Omental fat pad (tissue), 4 donors: ENCODE measurements at places on chromosomes 5 and 9.

- no peak for DNase-seq
These were observed 26.0 kb downstream of the ERCC6L2 start for GRCh38 chr9:95901506-95901905.

GRCh38 chr5:78691084-78691960 lies 42.8 kb upstream of the LHFPL2 start:
- DNase-seq = no peak

DNA sequence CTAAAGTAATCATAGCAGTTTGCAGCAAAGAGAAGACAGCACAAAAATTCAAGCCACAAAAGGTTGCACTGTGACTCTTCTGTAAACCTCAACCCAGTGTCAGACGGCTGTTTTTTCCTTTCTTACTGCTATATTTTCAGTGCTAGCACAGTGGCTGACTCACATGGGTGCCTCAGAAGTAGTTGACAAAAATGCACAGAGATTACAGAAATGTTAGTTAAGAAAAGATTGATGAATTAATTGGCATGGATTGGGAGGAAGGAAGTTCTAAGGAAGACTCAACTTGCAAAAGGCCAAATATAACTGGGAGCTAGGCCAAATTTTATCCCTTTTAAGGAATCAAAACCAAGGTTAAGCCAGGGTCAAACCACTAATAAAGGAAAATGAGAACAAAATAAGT lies 43.7 kb upstream of the ITGA1 start:
- no peak for DNase-seq

- no peak for DNase-seq
These were observed 31.3 kb upstream of the ZFYVE16 start for GRCh38 chr5:80376557-80376956.

DNA sequence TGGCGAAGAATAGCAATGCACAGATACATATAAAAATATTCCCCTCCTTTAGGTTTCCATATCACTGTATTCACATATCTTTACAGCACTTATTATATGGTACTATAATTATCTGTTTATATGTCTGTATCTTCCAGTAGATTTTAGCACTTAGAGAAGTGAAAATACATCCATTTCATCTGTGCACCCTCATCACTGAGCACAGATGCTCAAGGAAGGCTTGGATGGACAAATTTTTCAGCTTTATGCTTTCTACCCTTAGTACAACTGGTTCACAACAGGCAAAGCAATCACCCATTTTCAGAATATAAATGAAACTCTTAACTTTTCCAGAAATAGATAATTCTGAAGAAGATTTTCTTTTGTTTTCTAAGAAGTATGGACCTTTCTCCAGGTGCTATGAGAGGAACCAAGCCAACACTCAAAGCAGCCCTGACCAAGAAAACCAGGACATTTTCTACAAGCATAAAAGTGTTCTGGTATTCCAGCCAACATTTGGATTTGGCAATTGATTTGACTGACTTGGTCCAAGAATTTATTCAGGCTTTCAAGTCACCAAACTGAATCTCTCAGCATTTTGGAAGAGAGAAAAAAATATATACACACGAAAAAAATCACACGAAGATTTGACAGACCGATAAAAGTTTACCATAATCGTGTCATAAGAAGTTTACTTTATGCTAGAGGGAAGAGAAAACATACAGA lies 170.2 kb upstream of the CD180 start:
- no peak for DNase-seq

DNA sequence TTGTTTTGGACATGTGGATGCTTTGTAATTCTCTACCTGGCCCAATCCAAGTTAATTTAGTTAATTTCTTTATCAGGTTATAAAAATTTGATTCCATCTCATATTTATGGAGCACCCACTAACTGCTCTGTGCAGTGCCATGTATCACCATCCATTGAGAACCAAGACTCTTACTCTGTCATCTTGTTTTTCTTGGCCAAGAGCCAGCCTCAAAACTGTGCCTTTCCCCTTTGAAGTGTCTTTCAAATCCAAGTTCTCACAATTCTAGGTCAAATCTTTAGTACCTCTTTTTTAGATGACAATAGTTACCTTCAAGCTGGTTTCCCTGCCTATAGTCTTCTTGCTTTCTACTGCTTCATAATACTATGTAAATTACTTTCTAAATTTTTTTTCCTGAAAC lies 3.2 kb downstream of the COMMD10 start:
- no peak for DNase-seq

- DNase-seq = no peak
These were observed 96.3 kb downstream of the KIAA0825 start for GRCh38 chr5:94522117-94522516.

DNA sequence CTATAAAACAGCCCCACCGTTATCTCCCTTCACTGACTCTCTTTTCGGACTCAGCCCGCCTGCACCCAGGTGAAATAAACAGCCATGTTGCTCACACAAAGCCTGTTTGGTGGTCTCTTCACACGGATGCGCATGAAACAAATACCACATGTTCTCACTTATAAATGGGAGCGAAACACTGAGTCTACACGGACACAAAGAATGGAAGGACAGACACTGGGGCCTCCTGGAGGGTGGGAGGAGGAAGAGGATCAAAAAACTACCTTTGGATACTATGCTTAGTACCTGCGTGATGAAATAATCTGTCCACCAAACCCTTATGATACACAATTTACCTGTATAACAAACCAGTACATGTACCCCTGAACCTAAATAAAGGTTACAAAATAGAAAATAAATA lies 98.6 kb downstream of the ICE1 start:
- DNase-seq = no peak

DNA sequence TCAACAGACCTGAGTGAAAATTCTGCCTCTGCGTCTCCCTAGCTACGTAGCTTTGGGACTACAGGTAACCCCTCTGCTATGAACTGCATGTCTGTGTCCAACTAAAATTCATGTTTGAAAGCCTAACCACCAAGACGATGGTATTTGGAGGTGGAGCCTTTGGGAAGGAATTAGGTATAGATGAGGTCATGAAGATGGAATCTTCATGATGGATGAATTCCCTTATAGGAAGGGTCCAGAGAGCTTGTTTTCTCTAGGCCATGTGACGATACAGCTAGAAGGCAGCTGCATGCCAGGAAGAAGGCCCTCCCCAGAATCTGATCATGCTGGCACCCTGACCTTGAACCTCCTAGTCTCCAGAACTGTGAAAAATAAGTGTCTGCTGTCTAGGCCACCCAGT lies 296.4 kb downstream of the SLIT3 start:
- DNase-seq = no peak

DNA sequence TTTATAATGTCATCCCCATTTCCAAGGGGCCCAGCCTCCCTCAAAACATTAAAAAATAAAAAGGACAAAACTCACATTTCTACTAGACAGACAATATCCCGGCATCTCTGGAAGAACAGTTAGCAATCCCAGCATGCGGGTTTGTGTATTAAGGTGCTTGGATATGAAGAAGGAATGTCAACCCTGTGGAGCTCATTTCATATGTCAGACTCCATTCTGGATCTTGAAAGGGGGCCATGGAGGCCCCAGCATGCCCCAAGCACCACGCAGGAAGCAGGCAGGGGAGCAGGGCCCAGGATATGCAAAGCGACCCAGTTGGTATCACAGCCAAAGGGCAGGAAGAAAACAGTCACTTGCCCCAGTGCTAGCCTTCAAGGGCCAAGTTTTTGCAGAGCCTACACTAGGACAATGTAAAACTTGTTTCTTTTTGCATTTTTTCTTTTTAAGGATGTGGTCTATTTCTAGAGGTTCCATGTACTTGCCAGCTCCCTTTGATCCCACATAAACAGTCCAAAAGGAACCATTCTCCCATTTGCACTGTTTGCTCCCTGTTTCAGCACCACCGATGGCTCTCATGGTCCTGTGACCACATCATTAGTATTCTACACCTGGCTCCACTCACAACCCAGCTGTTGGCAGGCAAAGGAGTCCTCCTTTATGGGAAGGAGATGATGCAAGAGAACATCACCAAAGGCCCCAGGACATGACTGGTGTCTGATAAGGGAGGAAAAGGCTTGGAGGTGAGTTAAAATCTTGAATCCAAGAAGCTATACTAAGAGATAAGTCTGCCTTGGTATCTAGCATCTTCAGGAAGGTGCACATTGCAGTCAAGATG lies 58.3 kb downstream of the FGF1 start:
- DNase-seq = no peak

- no peak for DNase-seq
These were observed 103.6 kb downstream of the C9orf152 start for GRCh38 chr9:110104261-110104809.

GRCh38 chr9:97990259-97990658 lies 7.1 kb downstream of the ANP32B start:
- DNase-seq = no peak

DNA sequence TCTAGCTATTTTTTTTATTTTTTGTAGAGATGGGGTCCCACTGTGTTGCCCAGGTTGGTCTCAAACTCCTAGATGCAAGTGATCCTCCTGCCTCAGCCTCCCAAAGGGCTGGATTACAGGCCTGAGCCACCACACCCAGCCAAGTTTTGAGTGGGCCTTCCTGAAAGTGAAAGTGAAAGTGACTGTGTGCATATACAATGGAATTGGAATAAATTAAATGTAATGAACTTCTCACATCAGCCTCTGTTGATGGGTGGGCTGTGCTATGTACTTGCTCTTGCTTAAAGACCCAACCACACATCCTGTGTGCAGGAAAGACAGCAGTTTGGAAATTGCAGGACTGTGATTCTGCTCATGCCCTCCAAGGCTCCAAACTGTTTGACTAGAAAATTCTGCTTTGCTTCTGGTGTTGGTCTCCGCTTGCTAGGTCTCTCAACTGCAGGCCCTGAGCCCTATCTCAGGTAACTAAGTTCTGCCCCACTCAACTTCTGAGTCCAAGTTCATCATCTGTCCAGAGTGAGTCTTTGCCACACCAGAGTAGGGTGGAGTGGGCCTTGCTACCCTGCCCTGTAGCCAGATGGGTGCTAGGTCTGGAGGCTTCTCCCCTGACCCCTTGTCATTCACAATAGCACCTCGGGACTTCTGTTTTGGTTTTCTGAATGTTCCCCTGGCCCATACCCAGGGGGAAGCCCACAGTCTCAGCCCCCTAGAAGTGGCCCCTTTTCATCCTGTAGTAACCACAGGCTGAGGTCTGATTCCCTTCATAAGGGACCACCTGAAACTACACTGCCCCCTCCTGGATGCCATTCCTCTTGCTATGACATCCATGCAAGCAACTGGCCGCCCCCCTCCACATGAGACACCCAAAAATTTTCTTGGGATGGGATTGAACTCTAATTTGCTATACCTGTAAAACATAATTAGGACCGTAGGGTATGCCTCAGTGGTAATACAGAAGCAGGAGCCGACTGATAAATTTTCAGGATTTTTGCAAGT lies 36.5 kb upstream of the RAD23B start:
- no peak for DNase-seq

GRCh38 chr5:129960831-129961230 lies 56.6 kb downstream of the CHSY3 start:
- no peak for DNase-seq

DNA sequence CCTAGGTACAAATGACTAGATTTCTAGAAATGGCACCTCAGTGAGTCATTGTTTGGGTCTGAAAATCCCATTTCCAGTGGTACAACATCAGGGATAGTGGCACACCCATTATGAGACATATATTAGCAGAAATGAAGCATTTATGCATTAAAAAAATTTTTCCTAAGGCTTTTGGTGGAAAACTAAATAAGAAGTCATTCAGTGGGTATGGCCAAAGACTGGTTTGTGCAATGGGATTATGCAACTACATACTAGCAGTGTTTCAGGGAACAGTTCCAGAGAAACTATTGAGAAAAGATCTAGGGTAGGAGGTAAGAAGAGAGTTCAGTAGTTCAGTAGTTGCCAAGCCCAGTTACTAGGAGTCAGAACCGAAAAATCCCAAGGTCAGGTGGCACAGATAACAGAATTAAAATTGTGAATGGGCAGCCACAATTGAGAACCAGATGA lies 106.5 kb upstream of the HAPLN1 start:
- no peak for DNase-seq

DNA sequence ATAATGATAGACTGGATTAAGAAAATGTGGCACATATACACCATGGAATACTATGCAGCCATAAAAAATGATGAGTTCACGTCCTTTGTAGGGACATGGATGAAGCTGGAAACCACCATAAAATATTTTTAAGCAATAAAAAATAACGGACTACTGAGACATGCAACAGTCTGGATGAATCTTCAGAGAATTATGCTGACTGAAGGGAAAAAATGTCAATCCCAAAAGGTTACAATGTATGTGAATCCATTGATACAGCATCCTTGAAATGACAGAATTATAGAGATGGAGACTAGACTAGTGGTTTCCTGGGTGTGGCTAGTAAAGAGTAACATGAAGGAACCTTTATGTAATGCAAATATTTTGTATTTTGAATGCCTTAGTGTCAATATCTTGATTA lies 1808.6 kb upstream of the NUDT12 start:
- DNase-seq = no peak

GRCh38 chr5:107359033-107359915 lies 311.5 kb downstream of the EFNA5 start:
- no peak for DNase-seq

DNA sequence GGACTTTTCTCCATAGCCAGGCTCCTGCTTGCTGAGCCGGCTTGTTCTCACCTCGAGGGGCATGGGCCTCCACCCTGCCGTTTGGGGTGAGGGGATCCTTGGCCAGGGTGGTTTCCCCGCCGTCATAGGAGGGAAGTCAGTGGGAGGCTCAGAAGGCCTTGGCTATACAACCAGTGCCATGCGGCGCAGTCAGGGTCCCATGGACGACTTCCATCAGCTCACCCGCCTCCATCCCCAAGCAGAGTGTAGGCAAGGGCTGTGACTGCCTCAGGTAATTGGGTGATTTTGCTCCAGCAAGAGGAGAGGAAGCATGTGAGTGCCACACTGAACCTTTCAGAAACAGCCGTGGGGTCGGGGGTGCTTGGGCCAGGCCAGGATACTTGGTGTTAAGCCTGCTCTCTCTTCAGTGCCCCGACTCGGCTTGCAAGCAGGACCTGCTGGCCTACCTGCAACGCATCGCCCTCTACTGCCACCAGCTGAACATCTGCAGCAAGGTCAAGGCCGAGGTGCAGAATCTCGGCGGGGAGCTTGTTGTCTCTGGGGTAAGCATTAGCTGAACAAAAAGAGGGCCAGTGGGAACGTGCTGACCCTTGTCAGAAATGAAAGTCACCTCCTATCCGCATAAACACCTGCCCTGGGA lies 57.2 kb upstream of the LRRTM2 start:
- no peak for DNase-seq

DNA sequence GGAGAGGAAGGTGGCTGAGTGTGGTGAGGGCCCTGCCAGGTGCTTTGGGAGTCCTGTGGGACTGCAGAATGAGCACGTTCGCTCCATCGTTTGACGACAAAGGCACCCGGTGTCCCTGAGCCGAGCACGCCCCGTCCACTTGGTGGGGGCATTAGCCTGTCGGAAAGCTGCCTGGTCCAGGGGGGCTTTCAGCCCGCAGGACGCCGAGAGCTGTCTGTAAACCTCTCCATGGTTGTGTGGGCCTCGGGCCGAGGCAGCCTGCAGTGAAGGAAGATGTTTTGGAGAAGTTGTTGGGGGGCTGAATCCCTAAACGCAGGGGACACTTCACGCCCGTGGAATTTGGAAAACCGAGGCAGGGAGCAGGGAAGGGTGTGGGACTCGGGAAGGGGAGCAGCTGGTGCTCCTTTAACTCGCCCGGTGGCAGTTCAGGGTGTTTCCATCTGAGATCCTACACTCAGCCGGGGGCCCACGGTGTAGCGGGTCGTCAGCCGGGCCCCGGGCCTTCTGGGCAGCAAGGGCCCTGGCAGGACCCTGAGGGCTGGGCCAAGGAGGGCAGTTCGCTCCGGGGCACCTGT lies 53.8 kb downstream of the MRPL36 start:
- DNase-seq = no peak
